ENCODE measurements at places on chromosomes 1 and 21.

GRCh38 chr1:175409938-175410337 is 217.4 kb upstream of the KIAA0040 start:
- no peak for DNase-seq
- no peaks in the 10 kb centered on the region for H3K36me3 ChIP-seq
- no peak overlapping the region for H3K27ac ChIP-seq

- no peak overlapping the region for H3K27ac ChIP-seq
- H3K4me1 ChIP-seq = no peaks in the 10 kb centered on the region
- no peak for DNase-seq
- no peak overlapping the region for H3K4me3 ChIP-seq
- H3K27me3 ChIP-seq = no peaks in the 10 kb centered on the region
These were observed 174.8 kb upstream of the SYT6 start for GRCh38 chr1:114328361-114328904.

DNA sequence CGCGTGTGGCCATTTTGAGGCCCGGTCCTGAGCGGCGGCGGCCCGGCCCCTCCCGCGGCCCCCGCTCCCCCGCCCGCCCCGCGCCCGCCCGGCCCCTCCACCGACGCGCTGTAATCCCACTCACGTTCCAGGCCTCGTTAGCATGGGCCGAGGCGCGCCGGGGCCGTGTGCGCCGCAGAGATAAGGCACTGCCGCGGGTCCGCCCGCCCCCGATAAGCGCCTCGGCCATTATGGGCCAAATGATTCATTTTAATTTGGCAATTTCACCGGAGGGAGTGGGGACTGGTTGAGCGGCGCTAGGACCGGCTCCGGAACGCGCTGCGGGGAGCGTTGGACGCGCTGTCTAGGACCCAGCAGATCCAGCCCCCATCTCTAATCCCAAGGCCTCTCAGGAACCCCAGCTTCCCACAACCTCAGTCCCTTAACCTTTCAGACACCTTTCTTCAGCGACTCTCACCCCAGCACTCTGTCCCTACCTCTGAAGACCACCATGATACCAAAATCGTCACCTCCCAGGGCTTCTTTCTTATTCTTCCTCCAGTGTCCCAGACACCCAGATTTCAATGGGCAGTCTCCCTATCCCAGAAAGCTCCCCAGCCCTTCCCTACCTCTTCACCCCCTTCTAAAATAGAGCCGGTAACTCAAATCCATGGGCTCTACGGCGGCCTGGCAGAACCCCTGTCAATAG is at the start of gene TAL1:
TAL1 (minus strand) TSS at position 39 of the 688 bp plus-strand sequence. CDS start 6,337 bp downstream, outside the sequence.
- no peaks in the 10 kb centered on the region for H3K36me3 ChIP-seq
- H3K4me3 ChIP-seq = no peak within 1 kb of the TSS
- no peak within 1 kb of the TSS for H3K27ac ChIP-seq
- H3K27me3 ChIP-seq = peaks cover 24% of the 10 kb centered on the region
- no peak for DNase-seq

DNA sequence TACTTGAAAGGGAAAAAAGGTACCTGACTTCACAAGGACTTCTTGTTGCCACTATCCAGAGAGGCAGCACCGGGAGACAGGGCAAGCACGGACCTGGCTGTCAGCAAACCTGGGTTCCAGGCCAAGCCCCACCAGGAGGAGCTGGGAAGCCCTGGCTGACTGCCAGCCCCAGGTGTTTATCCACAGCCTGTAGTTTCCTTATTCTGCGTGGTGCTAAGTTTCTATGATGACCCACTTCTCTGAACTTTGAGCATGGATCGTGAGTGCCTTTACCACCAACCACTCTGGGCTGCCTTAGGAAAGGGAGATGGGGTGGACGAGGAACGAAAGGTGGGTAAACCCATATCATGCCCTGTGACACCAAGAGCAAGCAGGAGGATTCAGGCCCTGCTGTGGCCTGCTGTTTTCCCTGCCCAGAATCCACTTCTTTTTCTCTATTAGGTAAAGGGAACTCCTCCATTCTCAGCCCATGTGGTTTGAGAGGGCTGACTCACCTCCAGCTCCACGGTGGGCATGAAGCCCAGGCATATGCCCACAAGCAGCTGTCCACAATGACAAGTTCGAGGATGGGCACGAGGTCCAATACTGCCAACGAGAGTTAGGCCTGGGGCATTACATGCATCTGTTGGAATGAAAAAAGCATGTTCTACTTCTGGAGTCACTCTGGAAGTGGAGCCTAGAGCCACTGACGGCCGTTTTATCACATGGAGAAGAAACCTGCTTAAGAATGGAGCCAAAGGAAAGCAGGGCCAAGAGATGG is 20.3 kb downstream of the TSPAN2 start:
- no peaks in the 10 kb centered on the region for H3K27me3 ChIP-seq
- no peak overlapping the region for H3K27ac ChIP-seq
- H3K36me3 ChIP-seq = no peaks in the 10 kb centered on the region
- H3K4me3 ChIP-seq = no peak overlapping the region

- no peaks in the 10 kb centered on the region for H3K36me3 ChIP-seq
- H3K4me1 ChIP-seq = no peaks in the 10 kb centered on the region
- no peaks in the 10 kb centered on the region for H3K27me3 ChIP-seq
- no peak for DNase-seq
- H3K4me3 ChIP-seq = no peak overlapping the region
These were observed 348.7 kb upstream of the AJAP1 start for GRCh38 chr1:4305526-4306301.

- H3K27ac ChIP-seq = no peak overlapping the region
- DNase-seq = no peak
- H3K27me3 ChIP-seq = no peaks in the 10 kb centered on the region
- no peaks in the 10 kb centered on the region for H3K36me3 ChIP-seq
These were observed 28.5 kb upstream of the DR1 start for GRCh38 chr1:93317207-93317606.

DNA sequence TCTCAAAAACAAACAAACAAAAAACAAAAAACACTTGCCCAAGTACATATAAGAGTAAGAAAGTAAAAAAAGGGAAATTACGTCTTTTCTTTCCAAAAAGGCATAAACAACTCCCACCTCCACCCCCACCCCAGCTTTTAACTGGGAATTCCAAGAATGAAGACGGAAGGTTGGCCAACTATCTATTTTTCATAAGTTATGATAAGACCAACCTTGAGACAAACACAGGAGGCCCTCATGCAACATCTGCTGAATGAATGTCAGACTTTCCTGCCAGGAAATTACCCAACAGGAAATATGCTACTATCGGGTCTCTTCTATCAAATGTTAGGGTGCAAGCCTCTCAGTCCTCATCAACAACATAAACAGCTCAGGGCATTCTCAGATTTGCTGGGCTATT is 1.9 kb downstream of the BSDC1 start:
- H3K4me1 ChIP-seq = no peaks in the 10 kb centered on the region
- DNase-seq = no peak
- peaks cover 17% of the 10 kb centered on the region for H3K36me3 ChIP-seq
- no peak overlapping the region for H3K27ac ChIP-seq
- no peak overlapping the region for H3K4me3 ChIP-seq

GRCh38 chr21:35987475-35987874 is 72.9 kb downstream of the SETD4 start:
- H3K4me1 ChIP-seq = no peaks in the 10 kb centered on the region
- H3K27ac ChIP-seq = no peak overlapping the region
- no peaks in the 10 kb centered on the region for H3K36me3 ChIP-seq
- no peak for DNase-seq
- H3K27me3 ChIP-seq = no peaks in the 10 kb centered on the region
